Stimulated activated CD8-positive, alpha-beta memory T cell treated with anti-CD3 and anti-CD28 coated beads, Interleukin-15, amount 100 ng/mL, for 48 hours (primary cell): ENCODE measurements at places on chromosomes 6 and 20.

- DNase-seq = no peak
Measured at GRCh38 chr6:89260832-89261231, 43.7 kb upstream of the GABRR1 start.

DNA sequence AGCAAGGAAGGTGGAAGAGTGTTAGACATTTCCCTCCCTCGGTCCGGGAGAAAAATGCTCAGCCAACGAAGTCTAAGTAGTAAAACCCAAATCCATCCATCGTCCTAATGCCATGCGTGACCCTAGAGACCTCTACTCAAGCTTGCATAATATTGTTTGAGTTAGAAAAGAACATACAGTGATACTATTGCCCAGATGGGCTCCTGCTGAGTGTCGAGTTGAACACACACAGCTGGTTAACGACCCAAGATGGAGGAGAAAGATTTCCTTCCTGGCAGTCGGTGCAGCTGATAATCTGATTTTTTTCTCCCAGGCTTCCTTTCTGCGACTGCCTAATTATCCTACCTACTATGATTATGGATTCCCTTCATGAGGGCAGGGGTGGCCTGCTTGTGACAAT is 164.4 kb upstream of the KCNG1 start:
- no peak for DNase-seq

DNA sequence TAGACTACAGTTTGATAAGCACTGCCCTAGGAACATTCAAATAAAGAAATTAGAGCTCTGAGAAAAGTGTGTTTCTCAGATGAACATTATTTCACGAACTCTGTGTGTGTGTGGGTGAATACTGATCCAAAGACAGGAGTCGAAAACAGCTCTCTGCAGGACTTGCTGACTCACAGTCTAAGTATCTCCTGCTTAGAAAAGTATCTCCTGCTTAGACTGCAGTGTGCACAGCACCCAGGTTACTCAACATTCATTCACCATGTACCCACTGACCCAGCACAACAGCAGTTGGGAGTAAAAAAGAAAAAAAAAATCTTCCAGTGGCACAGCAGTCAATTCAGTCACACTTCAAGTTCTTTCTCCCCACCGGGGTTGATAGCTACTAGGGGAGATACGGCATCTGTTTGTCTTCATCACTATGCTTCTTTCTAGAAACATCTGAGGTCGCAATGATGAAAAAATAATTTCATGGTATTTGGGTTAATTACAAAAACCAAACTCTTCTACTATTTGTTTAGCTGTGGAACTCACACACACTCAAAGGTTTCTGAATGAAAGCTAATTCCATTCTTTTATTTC is 48.0 kb downstream of the GCLC start:
- DNase-seq = no peak

DNA sequence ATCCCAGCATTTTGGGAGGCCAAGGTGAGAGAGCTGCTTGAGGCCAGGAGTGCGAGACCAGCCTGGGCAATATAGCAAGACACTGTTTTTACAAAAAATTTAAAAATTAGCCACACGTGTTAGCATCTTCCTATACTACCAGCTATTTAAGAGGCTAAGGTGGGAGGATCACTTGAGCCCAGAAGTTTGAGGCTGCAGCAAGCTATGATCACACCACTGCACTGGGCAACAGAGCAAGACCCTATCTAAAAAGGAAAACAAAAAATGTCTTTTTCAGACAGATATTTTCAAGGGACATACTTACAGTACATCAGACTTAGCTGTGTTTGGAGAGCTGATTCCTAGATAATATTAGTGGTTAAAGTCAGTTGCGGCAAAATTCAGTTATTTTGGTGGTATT is 72.9 kb upstream of the XRN2 start:
- DNase-seq = no peak

DNA sequence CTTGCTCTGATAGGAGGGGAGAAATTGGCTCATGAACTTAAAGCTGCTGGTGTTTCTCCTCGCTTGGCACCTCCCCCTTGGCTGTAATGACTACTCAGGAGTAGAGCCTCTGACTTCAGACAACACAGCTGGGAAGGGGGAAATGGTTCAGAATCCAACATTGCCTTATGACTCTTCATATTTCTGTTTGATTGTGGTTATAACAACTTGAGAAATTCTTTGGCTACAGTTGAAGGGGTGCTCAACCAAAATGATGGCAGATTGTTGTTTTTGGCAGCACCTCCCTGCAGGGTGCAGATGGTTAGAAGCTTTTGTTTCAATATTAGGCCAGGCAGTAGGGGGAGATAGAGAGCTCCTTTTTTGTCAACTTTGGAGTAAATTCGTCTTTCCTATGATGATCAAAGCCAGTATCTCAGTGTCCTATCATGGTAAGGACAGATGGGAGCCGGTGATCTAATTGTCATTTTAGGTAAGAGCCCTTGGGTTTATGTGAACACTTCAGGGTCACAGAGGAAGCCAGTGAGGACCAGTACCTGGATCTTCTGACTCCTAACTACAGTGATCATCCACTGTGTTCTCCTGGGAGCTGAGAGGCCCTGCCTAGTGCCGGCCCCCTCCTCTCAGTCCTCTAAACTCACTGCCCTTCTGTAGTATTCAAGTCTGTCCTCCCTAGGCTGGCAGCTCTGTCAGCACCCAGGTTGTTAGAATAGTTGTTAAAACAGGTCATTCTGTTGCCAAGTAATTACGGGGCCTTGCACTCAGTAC is 39.9 kb downstream of the RPRD1B start:
- no peak for DNase-seq

DNA sequence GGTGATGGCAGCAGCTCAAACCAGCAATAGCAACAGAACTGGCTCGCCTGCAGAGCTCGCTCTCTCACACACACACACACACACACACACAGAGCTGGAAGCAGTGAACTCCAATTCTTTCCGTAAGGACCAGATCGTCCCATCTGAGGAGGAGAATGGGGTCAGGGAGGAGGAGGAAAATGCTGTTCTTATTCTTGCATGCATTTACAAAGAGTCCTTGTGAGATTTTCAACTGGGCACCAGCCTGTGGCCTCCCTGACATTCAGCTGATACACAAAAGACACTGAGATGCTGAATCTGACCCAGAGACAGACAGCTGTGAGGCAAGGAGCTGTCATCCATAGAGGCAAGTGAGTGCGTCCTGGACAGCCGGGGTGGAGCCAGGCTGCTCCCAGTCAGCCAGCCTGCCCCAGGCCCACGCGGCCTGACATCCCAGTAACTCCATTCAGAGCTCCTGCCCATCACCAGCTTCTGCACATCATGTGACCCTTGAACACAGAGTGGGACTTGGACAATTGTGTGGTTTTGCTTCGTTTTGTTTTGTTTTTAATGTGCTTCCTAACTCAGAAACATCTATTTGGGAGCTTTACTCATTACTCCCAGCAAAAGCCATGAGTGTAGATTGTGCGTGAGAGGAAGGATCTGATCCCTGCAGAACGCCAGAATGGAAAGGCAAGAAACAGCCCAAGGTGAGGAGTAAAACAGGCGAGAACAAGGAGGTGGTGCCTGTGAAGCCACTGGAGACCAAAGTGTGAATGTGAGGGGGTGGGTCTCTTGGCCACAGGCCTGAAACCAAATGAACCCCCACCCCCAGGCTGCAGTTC is 2.1 kb downstream of the SERPINB9 start:
- DNase-seq = no peak
